Right ventricle myocardium superior (tissue), 1 donor: ENCODE measurements at places on chromosomes 7 and 10. TPM values are rescaled to one million over a fixed set of nuclear protein-coding genes. Genes with fewer than 3 reads are reported as not detected.

DNA sequence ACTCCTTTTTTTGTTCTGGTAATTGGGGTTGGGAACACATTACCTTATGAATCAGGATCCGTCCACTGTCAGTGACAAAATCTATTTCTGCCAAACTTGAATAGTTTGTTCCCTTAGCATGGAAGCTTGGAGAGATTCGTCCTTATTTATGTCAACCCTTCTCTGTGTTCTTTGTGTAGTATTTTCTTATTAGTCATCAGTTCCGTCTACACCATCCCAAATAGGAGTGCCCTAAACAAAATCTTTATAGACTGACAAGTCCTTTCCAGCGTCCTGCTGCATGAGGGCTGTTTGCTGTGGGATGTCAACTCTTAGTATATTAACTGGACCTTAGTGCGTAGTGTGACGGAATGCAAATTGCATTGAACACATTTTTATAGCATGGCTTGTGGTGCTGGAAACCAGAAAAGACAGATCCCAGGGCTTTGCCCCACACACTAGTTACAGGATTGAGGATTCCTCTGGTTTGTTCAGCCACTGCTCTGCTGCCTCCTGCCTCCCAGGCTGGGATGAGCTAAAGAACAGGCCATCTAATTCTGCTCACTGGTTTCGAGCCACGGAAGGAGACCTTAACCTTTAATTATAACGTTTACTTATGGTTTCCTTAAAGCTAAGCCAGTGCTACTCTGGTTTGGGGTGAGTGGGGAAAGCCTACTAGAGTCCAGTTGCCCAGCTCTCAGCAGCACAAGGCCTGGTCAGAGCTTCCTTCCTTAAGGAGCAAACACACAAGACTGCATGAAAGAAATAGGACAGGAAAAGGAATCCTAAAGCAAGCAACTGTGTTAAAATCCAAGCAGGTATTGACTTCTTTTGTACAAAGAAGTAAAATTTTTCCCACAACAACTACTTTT is 194.4 kb downstream of the CCSER2 start:
- no peak for DNase-seq

DNA sequence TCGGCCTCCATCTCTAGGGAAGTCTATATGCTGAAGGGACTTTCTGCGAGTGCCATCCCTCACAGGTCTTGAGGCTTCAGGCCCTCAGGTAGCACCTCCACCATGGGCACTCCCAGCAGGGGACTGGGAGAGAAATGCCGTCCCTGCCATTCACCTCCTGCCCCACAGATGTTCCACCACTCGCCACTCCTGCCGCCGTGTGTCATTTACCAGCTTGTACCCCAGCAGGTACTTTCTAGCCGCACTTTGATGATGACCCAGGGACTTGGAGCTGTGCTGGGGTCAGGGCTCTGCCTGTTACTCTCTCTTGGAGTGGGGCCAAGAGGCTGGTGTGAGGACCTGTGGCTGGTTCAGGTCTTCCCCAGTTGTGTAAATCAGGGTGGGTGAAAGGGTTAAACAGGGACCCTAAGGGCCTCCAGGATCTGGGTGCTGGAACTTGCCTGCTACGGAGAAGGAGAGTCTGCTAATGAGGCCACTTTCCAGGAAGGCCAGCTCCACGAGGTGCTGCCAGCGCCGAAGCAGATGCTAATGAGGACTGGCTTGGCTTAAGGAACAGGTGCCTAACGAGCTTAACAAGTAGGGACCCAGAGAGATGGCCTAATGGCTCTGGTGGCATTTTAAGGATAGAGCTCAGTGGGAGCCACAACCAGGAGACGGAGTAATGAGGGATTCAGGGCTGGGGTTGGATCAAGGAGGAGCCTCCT is 32.4 kb downstream of the CRHR2 start:
- DNase-seq, result no peak

GRCh38 chr10:71372882-71373495 is 23.7 kb upstream of the CDH23 start:
- no peak for DNase-seq

DNA sequence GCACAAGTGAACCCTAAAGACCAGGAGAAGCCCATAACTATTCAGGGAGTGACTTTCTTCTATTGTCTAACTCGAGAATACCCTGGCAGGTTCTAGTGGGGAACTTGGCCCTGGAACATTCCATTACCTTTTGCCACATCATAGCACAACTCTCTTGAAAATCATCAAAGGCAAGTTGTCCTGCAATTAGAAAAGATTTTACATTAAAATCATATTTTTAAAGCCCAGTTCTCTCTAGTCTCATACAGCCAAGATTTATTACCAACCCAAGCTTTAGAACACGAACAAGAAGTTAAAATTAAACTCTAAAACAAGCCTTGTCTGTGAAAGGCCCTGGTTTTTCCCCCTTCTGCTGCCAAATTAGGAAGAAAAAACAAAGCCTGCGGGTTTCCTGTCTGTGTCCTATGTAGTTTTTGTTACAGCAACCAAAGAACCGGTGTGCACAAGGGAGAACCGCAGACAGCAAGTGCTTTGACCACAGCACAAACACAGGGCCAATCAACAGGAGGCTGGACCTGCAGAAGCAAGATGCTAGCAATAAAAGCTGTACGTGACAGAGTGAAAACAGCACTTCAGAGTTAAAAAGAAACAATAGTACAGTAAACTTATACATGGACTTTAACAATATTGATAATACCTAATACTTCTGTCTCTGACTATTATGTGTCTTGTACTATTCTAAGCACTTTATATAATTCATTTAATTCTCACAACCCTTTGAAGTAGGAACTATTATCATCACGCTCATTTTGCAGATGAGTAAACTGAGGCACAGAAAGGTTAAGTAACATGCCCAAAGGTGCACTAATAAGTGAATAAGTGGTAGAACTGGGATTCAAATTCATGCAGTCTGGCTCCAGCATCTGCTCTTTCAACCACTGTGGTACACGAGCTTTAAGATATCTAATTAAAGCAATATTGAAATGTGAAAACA is 65.8 kb downstream of the STK17A start:
- DNase-seq, result no peak

GRCh38 chr7:21374134-21374533 is 53.7 kb upstream of the SP4 start:
- no peak for DNase-seq

The PPP1R17 gene
- not detected for total RNA-seq

- DNase-seq, result no peak
Observed at GRCh38 chr10:31930856-31931255, 2.2 kb upstream of the ARHGAP12 start.

DNA sequence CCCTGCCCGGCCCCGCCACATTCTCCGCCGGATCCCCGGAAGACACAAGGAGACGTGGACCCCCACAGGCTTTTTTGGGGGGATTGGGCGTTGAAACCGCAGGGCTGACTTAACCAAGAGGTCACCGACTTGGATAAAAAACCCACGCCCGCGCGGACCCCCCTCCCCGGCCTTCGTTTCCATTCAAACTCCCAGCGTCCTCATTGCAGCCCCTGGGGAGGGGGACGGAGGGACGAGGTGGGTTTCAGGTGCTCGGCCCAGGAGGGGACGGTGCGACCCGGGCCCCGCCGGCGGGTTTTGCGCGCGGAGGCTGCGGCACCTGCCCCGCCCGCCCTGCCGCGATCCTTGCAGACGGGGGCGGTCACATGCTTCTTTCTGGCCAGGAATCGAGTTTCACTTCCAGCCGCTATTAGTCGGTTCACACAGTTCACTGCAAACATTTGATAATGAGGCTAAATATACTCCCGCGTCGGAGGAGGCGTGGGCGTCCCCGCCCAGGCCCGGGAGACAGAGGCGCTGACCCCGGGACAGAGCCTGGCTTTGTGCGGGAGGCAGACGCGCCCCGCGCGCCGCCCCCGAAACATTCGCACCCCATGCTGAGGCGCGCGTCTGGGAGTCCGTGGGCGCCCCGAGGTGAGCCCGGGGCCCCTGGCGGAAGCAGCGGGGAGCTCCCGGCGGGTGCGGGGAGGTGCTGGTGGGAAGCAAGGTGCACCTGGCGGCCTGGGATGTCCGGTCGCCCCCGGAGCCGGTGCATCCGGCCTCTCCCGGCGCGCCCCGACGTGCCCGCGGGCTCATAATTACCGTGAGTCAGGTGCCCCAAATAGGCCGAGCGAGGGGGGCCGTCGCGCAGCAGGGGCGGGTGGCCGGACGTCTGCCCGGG is 2.7 kb upstream of the PDGFA start:
- DNase-seq, result peak; percentile 63

DNA sequence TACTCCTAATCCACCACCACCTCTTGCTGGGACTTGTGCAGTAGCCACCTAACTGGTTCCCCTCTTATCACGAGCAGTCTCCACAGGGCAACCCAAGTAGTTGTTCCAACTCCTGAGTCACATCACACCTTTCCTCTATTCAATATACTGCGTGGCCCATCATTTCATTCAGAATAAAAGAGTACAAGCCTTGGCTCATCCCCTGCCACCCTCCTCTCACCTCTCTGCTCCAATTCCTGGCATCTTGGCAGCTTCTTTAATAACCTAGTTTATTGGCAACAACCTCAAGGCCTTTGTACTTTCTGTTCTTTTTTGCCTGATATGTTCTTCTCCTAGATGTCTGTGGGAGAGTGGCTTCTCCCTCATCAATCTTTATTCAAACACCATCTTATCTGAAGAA is 199.4 kb downstream of the KIAA1217 start:
- DNase-seq, result no peak

The TUBB8 gene
- total RNA-seq, result not detected

- no peak for DNase-seq
Observed at GRCh38 chr7:142889816-142890215, 4.3 kb upstream of the TRPV6 start.

GRCh38 chr7:92359801-92360200 is 87.5 kb upstream of the GATAD1 start:
- no peak for DNase-seq

DNA sequence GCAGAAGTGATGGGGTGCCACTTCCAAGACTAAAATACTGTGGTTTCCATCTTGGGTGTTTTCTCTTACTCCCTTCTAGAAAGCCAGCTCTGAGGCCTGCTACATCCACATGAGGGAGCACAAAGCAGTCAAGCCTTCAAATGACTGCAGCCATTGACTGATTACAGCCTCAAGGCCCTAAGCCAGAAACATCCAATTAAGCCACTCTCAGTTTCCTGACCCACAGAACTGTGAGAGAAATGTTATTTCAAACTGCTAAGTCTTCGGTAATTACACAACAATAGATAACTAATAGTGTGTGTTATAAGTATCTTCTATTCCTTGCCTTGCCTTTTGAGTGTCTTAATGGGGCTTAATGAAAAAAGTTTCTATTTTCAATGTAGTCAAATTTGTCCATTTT is 24.8 kb downstream of the BRAF start:
- no peak for DNase-seq

DNA sequence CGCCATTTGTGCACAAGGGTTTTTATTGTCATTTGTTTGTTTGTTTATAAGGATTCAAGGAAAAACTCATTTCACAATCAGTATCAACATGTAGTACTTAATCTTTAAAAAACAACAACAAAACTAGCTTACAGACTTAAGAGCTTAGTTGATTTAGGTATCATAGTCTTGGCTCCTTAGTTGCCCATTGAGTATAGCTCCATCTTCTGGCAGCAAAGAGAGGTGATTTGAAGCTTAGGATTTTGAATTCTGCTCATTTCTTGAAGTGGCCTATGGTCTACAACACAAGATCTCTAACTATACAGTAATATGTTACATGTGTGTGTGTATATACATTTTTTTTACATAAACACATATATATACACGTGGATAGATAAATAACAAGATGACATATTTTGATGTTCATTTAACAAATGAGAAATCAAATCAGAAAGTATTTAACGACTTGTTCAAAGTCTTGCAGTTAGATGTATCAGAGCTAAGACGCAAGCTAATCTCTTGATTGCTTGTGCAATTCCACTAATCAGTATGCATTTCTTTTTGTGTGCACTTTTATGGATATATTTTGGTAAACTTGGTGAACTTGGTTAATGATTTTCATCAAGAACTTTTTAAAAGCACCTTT is 307.3 kb downstream of the CAMK1D start:
- no peak for DNase-seq

DNA sequence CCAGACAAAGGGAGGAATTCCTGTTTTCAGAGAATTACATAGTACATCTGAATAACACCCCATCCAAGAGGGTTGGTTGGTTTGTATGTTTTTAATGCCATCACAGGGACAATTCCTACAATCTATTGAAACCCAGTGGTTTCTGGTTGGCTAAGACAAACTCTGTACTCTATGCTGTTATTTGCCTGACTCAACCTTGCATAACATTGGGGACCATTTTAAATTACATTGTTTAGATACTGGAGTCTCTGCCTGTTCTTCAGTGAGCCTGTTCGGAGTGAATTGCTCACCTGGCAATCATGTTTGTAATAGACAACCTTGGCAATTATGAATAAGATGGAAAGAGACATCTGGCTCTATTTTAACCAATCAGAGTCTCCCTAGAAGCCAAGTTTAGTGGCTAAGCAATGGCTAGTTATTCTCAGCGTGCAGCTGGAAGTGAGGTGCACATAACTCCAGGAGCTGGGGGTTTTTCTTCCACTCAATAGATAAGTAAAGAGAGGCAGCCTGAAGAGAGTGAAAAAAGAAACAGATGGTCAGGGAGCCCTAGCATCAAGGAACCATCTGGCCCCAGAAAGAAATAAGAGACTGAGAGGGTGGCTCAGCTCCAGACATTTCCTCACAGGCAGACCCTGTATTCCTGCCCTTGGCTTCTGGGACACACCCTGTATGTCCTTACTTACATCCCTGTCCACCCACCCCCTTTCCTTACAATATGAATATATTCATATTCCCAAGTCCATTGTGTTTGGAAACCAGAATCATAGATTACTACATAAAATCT is 21.2 kb upstream of the SLC35G1 start:
- no peak for DNase-seq

DNA sequence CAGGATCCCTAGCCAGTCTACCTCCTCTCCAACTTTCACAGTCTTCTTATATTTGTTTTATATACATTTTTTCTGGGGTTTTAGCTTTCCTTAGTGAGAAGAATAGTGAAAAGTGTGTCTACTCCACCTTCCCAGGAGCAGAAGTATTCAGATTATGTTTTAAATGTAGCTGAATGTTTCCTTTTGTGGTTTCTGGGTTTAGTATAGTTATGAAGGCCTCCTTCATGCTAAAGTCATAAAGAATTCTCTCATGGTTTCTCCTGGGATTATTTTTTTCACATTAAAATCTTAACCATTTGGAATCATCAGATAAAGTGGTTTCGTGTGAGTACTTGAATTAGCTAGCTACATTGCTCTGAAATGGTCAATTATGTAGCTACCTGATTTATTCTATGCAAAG is 50.9 kb downstream of the ANKMY2 start:
- no peak for DNase-seq

GRCh38 chr7:70698219-70698832 is 433.6 kb upstream of the GALNT17 start:
- no peak for DNase-seq

DNA sequence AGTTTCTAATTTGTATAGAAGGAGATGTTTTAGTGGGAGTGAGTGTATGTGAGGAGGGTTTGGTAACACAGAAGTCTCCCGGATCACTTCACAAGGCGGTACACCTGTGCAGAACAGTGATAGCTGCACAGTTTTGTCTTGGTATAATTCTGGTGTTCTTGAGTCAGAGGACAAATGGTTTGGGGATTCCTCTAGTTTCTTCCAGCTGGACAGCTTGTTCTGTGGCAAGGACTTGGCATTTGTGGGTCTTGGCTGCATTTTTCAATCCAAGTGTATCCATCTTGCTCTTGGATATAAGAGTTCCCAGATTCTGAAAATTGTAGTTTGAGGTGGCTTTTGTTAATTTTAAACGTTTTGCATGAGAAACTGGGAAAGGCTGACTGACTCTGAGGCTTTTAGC is 135.7 kb downstream of the AHR start:
- DNase-seq, result no peak
